ENCODE measurements at places on chromosomes 3 and 15.

GRCh38 chr3:53794597-53794996 is 51.6 kb downstream of the CHDH start:
- no peak for DNase-seq

GRCh38 chr3:14290631-14291385 is 111.6 kb upstream of the SLC6A6 start:
- DNase-seq = peak; percentile 24

GRCh38 chr3:41104147-41104546 is 95.2 kb upstream of the CTNNB1 start:
- DNase-seq = no peak

DNA sequence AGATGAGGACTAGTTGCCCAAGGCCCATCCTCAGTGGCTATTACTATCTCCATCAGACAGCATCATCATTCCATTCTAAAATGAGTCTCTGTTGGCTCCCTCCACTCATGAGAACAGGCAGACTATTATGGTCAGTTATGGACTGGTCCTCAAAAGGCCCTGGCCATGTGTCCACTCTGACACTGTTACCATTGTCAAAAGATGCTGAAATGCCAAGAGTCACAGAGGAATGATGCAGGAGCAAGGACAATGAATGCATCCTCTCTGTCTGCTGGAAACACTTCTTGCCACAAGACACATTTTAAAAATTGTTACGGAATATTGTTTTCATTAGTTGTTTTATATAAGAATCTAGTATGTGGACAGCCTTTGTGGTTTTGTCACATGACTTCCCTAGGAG is 53.3 kb upstream of the STT3B start:
- no peak for DNase-seq

GRCh38 chr3:10757021-10757820 is 58.8 kb upstream of the SLC6A11 start:
- DNase-seq = no peak

DNA sequence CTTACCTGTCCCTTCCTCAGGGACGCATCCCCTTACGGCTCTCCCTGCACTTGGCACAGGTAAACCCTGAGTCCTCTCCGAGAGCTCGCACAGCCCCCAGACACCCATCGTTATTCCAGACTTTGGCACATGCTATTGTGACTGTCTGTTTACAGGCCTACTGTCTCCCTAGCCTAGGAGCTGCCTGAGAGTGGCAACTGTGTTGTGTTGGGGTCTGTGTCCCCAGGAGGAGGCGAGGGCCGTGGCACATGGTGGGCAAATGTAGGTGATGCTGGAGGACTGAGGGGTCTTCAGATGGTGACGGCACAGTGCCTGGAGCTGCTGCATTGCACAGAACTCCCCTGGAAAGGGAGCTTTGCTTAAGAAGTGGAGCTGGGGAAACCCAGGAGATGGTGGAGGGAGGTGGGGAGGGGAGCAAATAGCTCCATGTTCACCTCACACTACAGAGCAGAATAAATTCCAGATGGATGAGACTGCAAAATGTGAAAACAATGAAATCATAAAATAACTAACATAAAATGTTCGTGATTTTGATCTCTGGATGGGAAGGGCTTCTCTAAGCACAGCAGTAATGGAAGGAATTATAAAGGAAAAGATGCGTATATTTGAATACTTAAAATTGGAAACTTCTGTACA is 96.5 kb downstream of the SMAD6 start:
- DNase-seq = no peak

DNA sequence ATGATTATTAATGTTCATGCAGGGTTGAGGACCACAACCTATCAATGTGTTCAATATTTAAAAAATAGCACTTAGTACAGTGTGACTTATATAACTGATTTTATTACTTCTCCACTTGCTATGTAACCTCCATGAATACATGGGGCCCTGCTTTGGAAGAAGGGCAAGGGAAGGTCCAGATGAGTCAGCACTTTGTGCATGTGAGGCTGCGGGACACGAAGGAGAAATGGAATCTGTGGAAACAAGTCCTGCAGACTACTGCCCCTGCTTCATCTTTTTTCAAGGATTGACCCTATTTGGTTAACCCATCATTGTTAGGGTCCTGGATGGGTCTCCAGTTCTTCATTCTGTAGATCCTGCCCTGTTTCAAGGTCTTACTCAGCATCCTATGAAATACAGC is 1.6 kb downstream of the NXPE3 start:
- no peak for DNase-seq

- no peak for DNase-seq
Measured at GRCh38 chr15:33671456-33671855, 296.8 kb upstream of the CHRM5 start.

GRCh38 chr15:83477172-83477807 is 30.1 kb downstream of the SH3GL3 start:
- DNase-seq = no peak

DNA sequence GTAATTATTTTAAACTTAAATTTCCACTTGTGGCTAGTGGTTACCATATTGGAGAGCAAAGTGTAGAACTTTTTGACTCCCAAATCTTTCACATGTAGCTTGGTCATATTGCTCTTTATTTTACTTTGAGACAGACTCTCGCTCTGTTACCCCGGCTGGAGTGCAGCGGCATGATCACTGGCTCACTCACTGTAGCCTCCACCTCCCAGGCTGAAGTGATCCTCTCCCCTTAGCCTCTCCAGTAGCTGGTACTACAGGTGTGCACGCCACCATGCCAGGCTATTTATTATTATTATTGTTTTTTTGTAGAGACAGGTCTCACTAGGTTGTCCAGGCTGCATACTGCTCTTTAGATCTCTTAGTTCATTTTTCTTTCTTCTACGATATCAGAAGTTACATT is 3.9 kb downstream of the FNDC3B start:
- DNase-seq = no peak

GRCh38 chr3:187434524-187434923 is 66.3 kb downstream of the RTP4 start:
- DNase-seq = no peak

GRCh38 chr15:69979262-69979661 is 118.5 kb downstream of the TLE3 start:
- DNase-seq = no peak

DNA sequence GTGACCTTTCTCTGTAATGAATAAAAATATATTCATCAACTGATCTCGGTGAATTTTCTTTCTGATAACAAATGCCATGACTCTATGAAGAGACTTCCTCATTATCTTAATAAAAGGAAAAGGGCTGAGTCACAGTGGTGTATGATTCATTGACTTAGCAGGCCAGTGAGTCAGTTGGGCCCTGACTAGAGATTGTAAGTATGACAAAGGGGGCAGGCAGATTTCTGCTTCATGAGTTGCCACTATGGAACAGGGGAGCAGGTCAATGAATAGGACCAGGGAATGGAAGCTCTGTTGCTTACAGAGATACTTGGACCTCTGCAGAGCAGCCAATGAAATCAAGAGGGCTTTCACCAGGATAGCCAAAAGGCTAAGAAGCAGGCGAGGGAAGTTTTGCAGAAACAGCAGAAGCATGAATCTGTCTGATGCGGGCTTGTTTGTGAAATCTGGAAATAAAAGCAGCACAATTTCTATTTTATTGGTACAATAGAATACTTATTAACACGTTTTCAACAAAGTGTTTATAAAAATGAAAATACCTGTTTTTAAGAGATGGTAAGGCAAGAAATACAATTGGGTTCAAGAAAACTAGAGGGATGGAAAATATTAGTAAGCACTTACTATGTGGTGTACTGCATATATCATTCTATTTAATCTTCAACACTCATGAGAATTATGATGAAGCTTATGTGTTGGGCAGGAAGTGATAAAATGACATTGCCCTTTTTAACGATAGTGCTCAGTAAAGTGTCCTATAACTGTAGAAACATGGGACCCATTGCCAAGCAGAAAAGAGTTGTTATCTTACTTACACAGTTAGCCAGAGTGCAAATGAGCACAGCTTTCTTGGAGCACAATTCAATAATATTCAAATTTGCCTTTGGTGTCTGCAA is 169.8 kb upstream of the MYRIP start:
- no peak for DNase-seq

- no peak for DNase-seq
Measured at GRCh38 chr3:128854475-128854874, 24.9 kb upstream of the ACAD9 start.

DNA sequence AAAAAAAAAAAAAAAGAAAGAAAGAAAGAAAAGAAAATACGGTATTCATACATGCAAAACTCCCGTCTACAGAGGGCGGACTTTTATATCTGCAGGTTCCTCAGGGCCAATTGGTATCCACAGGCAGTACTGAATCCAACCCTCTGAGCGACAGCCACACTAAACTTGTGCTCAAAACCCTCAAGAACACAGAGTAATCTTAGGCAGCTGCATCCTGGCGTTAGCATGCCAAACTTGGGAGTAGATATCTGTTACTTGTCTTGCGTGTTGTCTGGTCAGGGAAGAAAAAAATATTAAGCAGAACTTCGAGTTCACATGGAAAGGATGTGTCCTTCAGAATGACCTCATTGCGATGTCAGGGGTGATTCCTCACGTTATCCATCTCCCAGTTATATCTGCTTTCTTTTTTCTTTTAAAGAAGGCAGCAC is 12.8 kb downstream of the SNAP23 start:
- no peak for DNase-seq

GRCh38 chr3:45817831-45818522 is 21.6 kb upstream of the SLC6A20 start:
- DNase-seq = no peak

DNA sequence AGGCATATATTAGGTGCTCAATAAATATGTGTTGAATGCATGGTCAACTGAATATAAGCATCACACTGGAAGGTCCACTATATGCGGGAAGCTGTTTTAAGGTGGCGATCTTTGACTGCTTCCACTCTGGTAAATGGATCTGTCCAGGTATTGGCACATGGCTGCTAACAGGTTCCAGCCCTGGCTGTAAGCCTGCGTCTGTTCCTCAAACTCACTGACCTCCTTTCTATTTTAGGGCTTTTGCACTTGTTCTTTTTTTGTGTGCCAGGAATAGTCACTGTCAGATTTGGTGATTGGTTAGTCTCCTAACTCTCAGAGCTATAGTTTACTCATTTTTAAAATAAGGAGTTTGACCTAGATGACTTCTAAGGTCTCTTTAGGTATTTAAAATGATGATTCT is 46.2 kb downstream of the ADAMTSL3 start:
- DNase-seq = no peak

- no peak for DNase-seq
Measured at GRCh38 chr3:124202754-124203153, 210.8 kb upstream of the ROPN1 start.

GRCh38 chr3:197269024-197269423 is 29.4 kb downstream of the DLG1 start:
- no peak for DNase-seq

DNA sequence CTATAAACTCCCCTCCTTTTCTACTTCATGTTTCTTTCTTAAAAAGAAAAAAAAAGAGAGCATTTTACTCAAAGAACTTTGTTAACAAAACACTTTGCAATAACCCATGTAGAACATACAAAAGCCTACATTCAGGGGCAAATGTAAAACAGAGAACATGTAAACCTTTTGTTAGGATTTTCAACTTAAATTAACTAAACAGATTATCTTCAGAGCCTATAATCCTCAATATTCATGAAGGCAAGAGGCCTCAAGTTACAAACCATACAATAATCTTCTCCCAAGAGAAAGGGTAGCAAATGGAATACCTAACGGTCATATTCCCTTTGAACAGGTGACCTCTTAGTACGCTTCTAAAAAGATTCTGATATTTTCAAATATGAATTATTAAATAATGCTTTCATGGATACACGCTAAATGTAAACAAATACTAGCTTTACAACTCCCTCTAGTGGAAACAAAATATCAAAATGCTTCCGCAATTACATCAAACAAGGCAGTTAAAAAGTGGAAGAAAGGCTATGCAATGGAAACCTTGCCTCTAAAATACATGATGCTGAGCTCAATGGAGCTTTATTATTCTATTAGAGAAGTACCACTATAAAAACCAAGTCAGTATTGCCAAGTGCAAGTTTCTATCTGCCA is 9.9 kb downstream of the CEP152 start:
- DNase-seq = no peak

GRCh38 chr3:32421991-32422859 is 30.6 kb downstream of the CMTM7 start:
- DNase-seq = no peak

GRCh38 chr3:128050597-128050996 is 1.6 kb upstream of the SEC61A1 start:
- DNase-seq = no peak

- no peak for DNase-seq
Measured at GRCh38 chr15:39344662-39345141, 236.2 kb upstream of the THBS1 start.

DNA sequence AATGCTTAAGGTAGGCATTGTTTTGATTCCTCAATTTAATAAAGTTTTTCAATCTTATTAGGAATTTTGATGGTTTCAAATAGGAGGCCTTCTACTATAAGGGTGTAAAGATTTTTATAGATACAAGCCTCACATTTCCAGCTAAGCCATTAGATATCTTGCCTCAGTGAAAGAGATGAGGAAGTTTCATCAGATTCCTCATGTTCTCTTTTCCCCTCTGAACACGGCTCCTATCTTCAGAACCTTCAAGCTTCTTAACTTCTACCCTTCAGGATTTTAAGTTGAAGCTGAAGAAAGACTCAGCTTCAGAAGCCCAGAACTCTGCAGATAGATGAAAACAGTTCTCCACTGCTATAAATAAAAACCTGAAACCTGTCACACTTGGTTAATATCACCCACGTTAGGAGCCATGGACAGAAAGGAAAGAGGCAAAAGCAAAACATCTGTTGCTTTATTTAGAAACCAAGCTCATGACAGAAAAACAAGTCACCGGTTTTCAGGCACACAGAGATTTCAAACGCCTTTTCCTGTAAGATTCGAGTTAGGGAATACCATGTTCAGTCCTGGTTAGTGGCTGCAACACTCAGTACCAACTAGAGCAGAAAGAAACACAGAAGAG is 82.2 kb upstream of the GOLGA8B start:
- DNase-seq = no peak

DNA sequence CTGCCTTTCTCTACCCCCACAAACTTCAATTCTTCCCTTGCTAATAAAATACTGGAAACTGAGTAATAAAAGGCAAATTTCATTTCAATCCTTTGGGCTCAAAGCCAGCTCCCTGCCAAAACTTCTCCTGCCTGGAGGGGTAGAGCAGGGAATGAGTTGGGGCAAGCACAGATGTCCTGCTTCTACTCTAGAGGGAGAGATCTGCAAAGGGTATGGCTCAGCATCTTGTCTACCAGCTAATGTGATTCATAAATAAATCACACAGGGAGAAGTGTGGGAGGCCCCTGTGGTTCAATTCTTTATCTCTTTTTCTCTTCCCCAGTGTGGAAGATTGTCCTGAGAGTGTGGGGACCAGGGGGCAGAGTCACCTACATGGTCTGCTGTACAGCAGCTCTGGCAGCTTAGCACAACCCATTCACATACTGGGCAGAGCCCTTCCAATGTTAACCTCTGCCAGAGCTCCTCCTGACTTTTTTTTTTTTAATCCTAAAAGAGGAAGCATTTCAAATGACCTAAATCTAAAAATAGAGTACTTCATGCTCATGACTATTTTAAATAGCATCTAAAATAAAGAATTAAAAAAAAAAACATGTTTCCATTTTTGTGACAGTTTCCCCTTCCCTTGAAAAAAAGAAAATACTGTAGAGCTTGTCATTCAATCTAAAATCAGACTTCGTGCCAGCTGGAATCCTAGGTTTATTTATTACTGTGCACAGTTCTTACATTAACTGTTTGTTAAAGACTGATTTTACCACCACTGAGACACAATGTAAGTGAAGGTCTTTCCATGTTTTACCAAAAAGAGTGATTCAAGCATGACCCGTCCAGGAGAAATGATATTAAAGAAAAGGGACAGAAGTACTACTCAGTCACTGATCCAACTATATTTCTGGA is 1083.7 kb upstream of the CFAP20DC start:
- no peak for DNase-seq

GRCh38 chr3:99373088-99373845 is 265.1 kb upstream of the COL8A1 start:
- no peak for DNase-seq

Measured in left renal cortex interstitium (tissue), 4 donors.